Left lobe of liver (tissue), 2 donors: ENCODE measurements at places on chromosomes 11 and 22.

- no peak for DNase-seq
Measured at GRCh38 chr11:96337541-96338431, 5.2 kb downstream of the MAML2 start.

- no peak for DNase-seq
Measured at GRCh38 chr11:66889960-66890359, 33.1 kb downstream of the LRFN4 start.

DNA sequence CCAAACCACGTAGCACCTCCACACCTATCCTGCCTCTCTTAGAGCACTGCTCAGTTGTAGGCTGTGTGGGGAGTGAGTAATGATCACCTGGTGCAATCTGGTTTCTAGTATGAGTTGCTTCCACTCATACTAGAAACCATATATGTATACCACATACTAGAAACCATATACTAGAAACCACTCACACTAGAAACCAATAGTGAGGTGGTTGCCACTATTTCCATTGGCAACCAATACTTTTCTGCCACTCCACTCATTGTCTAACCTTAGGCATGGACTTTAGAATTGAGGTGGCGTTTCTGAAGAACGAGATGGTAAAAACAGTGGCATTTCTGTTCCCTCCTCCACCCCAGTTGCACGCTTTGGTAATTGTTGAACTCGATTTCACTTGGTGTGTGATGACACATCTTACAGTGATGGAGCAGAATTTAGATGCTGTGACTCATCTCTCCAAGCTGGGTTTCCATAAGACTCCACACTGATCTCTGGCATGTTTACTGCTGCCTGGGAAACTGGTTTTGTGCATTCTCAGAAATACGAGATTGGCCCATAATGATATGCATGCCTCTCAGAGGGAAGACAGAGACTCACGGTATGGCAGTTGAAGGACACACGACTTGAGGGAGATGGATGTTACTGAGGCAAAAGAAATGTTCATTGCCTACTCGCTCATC is 82.9 kb downstream of the KIRREL3 start:
- DNase-seq, result no peak

- DNase-seq, result no peak
Measured at GRCh38 chr11:112962579-112963367, 1.6 kb downstream of the NCAM1 start.

GRCh38 chr11:58845386-58845785 is 882 bp upstream of the GLYATL2 start:
- DNase-seq, result no peak

GRCh38 chr11:67160872-67161783 is 42.1 kb downstream of the KDM2A start:
- DNase-seq, result no peak

GRCh38 chr22:49524362-49524761 is 303.3 kb downstream of the BRD1 start:
- no peak for DNase-seq

- no peak for DNase-seq
Measured at GRCh38 chr11:118212781-118213191, 12.0 kb downstream of the JAML start.

DNA sequence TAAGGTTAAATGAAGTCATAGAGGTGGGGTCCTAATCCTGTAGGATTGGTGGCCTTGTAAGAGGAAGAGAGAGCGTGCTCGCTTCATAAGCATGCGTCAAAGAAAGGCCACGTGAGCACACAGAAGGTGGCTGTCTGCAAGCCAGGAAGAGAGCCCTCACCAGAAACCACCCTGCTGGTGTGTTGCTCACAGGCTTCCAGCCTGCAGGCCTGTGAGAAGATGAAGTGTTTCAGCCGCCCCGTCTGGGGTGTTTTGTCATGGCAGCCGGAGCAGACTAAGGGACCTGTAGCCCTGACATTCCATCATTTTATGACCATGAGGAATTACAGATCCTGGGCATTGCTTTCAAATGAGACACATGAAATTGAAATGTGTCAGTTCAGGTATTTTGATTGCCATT is 32.4 kb downstream of the AP2A2 start:
- no peak for DNase-seq

DNA sequence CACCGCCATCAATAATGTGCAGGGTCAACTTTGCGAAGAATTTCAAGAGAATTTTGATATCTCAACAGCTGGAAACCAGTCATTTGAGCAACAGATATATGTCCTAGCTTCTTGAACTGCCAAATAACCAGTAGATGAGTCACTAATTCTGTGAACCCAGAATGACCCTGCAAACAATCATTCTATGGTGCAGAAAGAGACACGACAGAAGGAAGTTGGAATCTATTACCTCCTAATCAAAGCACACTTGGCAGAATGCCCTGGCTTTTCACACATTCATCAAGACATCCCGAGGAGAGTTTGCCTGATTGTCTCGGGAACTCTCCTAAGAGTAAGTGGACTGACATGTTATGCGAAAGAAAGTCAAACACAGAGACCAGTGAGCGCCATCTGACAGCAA is 621.1 kb downstream of the OPCML start:
- DNase-seq, result no peak

- no peak for DNase-seq
Measured at GRCh38 chr11:26541870-26542269, 30.2 kb downstream of the MUC15 start.

GRCh38 chr11:2156416-2157182 is 4.4 kb downstream of the INS start:
- DNase-seq, result peak; percentile 93

DNA sequence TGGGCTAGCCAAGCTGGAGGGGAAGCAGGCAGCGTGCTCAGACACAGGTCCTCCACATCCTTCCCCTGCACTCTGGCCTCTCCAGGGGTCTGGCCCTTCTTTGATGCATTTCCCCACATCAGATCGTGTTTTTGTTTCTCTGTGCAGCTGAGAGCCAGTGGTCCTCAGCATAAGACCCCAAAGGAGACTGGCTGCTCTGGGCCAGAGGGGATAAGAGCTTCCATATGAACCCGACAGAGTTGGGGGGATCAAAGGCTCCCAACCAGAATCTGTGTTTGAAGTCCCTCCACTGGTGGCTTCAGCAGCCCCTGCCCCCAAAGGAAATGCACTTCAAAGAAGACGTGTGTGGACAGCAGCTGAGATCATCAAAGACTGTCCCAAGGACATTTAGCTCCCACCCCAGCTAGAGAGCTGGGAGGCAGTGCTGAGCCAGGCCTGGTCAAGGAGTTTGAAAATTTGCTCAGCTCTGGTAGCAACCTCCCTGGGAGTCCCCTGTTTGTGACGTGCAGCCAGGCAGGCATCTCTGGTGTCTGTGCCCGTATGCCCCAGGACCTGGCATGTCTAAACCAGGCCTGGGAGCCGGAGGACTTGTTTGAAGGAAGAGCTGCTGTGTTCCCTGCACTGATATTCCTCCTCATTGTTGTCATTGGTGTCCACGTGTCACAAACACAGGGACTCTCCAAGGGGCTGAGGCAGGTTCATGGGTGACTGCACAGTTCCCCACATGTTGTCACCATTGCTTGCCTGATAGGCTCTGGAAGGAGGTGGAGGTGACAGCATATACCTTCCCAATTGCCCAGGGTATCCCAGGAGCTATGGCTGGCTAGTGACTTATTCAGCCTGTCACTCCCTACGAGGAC is 99.0 kb downstream of the AMOTL1 start:
- no peak for DNase-seq

GRCh38 chr11:104118105-104118744 is 45.7 kb downstream of the PDGFD start:
- no peak for DNase-seq

DNA sequence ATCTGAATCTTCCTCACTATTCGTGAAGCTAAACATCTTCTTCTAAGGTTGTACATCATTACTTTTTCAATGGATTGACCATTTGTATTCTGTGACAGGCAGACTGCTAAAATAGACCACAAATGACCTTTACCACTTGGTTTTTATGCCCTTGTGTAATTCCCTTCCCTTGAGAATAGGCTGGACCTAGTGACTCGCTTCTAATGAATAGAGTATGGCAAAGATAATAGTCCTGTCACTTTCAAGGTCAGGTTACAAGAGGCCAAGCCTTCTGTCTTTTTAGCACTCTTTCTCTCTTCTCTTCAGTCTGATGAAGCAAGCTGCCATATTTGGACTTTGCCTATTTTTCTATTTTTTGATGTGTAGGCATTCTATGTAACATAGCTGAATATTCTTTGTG is 492.9 kb downstream of the SOX6 start:
- no peak for DNase-seq

GRCh38 chr11:114168691-114169090 is 109.2 kb downstream of the ZBTB16 start:
- DNase-seq, result no peak

GRCh38 chr11:111788051-111788450 is 21.9 kb upstream of the PPP2R1B start:
- peak; percentile 87 for DNase-seq

- no peak for DNase-seq
Measured at GRCh38 chr22:19187716-19188563, 9.4 kb upstream of the SLC25A1 start.

GRCh38 chr11:133525976-133526375 is 6.3 kb downstream of the OPCML start:
- DNase-seq, result no peak

DNA sequence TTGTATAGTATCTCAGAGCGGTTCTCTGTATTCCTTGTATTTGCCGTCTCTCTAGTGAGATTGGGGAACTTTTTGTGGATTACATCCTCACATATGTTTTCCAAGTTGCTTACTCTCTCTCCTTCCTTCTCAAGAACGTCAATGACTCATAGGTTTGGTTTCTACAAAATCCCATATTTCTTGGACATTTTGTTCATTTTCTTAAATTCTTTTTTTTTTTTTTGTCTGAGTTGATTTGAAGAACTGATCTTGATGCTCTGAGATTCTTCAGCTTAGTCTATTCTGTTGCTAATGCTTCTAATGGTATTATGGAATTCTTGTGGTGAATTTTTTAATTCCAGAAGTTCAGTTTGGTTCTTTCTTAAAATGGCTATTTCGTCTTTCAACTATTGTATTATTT is 28.4 kb upstream of the SLN start:
- no peak for DNase-seq

- no peak for DNase-seq
Measured at GRCh38 chr22:46061124-46061500, 84.2 kb upstream of the WNT7B start.

- peak; percentile 51 for DNase-seq
Measured at GRCh38 chr11:5476186-5476819, 12.2 kb upstream of the OR52D1 start.

- no peak for DNase-seq
Measured at GRCh38 chr11:81484196-81484595, 1249.5 kb downstream of the FAM181B start.

- DNase-seq, result no peak
Measured at GRCh38 chr11:116888884-116889549, 51.6 kb upstream of the APOA1 start.

- no peak for DNase-seq
Measured at GRCh38 chr11:129317571-129317970, 58.1 kb upstream of the BARX2 start.

- no peak for DNase-seq
Measured at GRCh38 chr11:36775130-36775529, 177.1 kb upstream of the RAG2 start.

- DNase-seq, result no peak
Measured at GRCh38 chr11:75506827-75507226, 18.9 kb downstream of the GDPD5 start.

GRCh38 chr11:13073119-13073981 is 64.2 kb downstream of the RASSF10 start:
- DNase-seq, result no peak

GRCh38 chr11:36467916-36468315 is 42.2 kb downstream of the TRAF6 start:
- DNase-seq, result no peak

DNA sequence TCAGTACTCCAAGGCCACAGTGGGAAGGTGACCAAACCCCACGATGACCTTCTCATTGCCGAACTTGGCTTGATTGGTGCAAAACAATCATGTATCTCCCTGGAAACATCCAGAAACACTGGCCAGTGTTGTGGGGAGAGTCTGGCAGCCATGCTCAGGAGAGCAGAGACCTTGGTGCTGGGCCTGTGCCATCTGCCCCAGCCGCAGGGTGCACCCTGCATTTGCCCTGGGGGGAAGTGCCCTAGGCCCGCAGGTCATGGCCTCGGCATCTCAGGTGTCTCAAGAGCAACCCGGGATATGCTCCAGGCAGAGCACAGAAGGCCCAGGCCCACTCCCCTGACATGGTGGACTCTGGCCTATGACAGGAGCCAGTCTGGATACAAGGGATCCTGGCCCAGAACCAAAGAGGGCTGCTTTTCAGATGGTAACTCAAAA is 23.7 kb downstream of the ARVCF start:
- DNase-seq, result no peak

GRCh38 chr22:38657045-38657909 is 839 bp downstream of the CBY1 start:
- DNase-seq, result no peak

DNA sequence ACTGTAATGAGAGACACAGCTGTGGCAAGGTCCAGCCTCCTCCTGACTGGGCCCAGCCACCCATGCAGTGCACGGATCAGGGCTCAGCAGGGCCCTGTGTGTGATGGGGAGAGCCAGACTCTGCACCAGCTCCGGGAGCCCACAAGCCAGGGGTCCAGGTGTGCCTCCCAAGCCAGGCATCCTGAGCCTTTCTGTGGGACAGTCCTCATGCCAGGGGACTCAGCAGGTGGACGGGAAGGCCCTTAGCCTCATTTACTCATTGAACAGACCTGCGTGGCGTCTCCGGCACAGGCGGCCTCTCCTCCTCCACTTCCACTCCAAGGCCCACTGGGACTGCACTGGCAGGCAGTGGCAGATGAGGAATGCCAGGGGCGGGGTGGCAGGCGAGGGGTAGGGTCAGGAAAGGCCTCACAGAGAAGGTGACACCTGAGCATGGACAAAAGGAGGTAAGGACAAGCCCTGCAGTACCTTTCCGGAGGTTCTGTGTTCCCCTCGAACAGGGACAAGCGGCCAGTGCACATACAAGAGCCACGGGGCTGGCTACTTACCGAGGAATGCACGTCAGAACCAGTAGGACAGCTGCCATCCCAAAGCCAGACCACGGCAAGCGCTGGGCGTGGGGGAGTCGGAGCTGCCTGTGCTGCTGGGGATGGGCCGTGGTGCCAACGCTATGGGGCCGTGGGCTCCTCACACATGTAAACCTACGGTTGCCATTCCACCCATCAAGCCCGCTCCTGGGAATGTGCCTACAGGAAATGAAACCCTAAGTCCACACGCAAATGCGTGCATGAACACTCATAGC is 52.7 kb downstream of the IGF2 start:
- no peak for DNase-seq

- no peak for DNase-seq
Measured at GRCh38 chr11:125264100-125265022, 99.8 kb downstream of the PKNOX2 start.

DNA sequence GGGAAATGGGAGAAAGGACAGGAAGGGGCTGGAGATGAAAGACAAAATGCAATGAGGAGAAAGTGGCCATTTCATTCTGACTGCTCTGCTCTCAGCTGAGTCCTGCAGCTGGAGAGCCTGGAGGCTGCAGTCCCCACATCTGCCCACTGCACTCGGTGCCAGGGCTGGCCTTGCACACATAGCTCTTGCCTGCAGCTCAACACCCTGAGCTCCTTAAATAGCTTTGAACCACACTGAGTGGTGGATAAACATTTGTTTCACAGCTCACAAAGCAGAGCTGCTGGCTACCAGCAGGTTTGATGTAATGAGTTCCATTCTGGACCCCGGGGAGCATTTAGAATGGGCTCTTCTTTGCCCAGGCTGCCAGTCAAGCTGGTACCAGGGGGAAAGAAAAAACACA is 426.1 kb upstream of the CADM1 start:
- DNase-seq, result no peak

- DNase-seq, result no peak
Measured at GRCh38 chr11:133955081-133955891, 1.5 kb downstream of the IGSF9B start.

GRCh38 chr22:46029036-46029435 is 52.1 kb upstream of the WNT7B start:
- DNase-seq, result no peak
